ENCODE measurements at places on chromosomes 7 and 10.

GRCh38 chr7:19181634-19182033 lies 36.4 kb upstream of the FERD3L start:
- no peak for DNase-seq

- DNase-seq = no peak
These were observed 206.7 kb downstream of the ADAM12 start for GRCh38 chr10:126181626-126182025.

GRCh38 chr10:114233482-114233881 lies 5.6 kb upstream of the VWA2 start:
- DNase-seq = no peak

DNA sequence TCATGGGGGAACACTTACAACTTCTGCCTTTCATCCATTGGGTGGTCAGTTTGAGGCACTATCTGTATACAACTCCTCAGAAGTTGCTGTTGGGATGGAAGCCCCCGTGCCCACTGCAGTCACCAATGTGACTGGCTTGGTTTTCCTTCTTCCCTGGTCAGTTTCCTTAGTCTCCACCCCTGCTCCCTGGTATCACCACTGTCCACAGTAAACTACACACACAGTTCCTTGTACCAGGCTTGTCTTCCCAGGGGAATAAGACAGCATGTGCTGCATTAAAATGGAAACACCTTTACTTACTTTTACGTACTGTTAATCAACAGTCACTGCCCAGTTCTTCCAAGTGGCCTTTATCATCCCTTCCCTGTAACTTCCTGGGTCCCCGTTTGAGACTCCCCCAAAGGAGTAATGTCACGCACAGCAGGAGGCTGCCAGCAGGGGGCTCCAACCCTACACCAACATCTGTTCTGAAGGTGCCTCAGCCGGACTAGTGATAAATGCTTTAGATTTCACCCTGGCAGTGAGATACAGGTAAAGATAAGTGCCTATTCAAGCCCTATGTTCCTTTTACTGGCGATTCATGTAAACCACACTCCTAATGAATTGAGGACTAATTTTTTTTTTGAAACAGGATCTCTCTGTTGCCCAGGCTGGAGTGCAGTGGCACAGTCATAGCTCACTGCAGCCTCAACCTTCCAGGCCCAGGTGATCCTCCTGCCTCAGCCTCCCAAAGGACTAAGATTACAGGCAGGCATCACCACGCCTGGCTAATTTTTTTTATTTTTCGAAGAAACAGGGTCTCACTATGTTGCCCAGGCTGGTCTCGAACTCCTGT lies 45.3 kb upstream of the PIK3AP1 start:
- peak; percentile 73 for DNase-seq

- DNase-seq = no peak
These were observed 80.5 kb downstream of the MET start for GRCh38 chr7:116752305-116753074.

DNA sequence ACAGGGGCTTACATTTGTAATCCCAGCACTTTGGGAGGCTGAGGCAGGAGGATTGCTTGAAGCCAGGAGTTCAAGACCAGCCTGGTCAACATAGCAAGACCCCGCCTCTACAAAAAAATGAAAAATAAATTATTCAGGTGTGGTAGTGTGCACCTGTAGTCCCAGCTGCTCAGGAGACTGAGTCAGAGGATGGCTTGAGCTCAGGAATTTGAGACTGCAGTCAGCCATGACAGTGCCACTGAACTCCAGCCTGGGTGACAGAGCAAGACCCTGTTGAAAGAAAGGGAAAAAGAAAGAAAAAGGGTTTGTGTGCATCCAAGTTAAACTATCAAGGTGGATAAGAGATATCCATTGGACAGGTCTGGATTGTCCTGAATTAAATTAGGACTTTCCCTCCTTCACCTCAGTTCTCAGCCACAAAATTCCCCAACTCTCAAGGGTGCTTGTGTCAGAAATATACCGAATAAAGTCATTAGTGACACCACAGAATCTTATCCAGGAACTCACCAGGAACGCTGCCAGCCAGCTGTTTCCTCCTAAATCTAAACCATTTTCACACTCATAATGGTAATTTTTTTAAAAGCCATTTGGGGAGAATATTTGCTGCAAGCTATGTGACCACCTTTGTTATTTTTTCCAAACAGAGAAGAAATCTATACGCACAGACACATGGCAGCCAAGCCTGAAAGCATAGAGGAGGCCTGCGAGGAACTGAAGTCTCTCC lies 12.0 kb downstream of the AFAP1L2 start:
- no peak for DNase-seq

- no peak for DNase-seq
These were observed 536.5 kb downstream of the TNS3 start for GRCh38 chr7:47045207-47046051.

DNA sequence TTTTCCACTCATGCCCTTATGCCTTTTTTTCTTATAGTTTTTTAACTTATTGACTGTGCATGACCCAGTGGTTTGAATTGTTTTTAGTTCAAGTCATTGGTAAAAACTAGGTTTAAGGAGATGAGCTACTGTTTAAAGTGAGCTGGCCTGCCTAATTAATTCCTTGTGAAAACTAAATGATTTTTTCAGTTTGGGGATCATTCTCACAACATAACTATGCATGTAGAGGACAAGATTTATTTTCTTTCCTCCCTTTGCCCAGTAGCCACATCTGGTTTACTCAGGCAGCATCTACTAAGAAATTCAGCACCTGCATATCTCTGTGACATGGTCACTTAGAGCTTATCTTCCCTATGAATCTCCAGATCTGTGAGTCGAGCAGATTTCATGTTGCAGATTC lies 1.7 kb downstream of the ADO start:
- no peak for DNase-seq

- DNase-seq = no peak
These were observed 20.2 kb downstream of the GNAI1 start for GRCh38 chr7:80154656-80155333.

DNA sequence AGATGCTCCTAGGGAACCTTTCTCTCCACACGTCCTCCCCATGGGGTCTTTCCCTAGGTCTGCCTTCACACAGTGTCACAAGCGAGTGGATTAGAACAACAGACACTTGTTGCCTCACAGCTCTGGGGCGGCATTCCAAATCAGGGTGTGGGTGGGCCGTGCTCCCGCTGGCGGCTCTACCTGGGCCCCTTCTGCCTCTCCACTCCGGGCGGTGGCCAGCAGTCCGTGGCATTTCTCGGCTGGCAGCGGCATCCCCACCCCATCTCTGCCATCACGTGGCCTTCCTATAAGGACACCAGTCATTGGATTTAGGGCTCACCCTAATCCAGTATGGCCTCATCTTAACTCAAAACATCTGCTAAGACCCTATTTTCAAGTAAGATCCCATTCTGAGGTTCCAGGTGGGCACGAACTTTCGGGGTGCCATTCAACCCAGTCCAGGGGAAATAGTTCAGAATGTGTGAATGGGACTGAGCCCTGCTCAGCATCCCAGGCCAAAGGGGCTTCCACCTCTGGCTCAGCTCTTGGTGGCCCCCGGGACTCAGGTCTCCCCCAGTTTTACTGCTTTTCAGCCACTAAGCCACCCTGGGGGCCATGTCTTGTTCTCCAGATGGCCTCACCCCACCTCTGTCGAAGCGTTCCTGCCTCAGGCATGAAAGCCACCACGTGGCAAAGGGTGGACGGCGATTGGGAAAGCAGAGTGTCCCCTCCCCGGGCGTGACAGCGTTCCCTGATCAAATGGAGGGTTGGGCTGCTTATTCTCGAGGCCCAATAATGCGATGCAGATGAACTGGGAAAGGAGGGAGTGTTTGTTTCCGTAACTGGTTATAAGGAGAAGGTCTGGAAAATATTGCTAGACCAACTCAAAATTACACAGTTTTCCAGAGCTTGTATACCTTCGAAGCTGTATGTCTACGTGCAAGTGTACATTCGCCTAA lies 350.0 kb downstream of the GLRX3 start:
- DNase-seq = no peak

DNA sequence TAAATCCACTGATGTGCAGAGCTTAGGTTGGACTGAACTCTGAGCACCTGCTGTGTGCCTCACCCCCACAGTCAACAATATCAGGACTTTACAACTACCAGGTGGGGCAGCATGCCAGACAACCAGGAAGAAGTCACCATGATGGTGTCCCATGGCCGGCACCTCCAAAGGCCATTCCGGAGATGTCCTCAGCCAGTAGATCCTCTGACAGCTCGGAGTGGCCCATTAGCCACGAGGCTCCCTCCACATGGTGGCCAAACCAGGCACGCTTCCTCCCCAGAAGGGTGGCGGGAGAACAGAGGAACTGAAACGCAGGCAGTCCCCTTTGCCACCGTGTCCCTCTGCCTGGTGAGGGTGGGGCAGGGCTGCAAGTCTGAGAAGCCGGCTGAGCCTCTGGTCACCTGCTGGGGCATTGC lies 390.0 kb downstream of the TNS3 start:
- no peak for DNase-seq

DNA sequence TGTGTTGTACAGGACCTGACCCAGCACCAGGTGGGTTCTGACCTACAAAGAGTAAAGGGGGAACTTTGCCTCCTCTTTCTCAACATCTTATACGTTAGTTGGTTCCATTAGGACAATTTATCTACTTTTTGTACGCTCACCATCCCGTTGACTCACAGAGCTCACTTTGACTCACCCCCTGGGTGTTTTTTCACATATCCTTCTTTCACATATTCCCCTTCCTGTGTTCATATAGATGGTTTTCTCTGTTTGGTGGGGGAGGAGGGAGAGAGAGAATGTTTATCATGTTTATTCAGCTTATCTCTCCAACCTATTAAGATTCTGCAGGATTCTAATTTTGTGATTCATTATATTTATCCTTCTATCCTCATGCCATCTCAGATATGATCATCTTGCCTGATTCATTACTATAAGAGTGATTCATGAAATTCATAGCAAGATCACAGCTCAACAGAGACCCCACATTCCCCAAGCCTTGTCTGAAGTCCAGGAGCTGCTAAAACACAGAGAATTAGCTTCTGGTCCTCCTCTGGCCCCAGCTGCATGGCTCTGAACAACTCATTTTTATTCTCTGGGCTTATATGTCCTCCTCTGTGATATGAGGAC lies 37.2 kb downstream of the PRSS2 start:
- no peak for DNase-seq

- no peak for DNase-seq
These were observed 55.7 kb upstream of the JCAD start for GRCh38 chr10:30114881-30115625.

DNA sequence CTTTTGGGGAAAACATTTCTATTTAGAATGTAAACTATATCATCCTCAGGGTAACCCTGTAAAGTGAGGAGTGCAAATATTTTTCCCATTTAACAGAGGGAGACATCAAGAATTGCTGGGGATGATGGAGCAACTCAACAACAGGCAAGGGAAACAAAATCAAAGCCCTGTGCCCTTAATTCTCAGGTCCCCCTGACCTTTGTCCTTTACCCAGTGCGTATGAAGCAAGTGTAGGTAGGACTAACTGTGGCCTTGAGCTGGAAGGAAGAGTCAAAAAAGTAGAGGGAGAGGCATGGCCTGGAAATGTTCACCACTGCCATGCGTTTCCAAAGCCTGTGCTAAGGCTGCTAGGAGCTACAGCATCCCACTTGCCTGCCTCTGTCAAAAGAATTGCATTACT lies 896.9 kb downstream of the LRMDA start:
- DNase-seq = no peak

DNA sequence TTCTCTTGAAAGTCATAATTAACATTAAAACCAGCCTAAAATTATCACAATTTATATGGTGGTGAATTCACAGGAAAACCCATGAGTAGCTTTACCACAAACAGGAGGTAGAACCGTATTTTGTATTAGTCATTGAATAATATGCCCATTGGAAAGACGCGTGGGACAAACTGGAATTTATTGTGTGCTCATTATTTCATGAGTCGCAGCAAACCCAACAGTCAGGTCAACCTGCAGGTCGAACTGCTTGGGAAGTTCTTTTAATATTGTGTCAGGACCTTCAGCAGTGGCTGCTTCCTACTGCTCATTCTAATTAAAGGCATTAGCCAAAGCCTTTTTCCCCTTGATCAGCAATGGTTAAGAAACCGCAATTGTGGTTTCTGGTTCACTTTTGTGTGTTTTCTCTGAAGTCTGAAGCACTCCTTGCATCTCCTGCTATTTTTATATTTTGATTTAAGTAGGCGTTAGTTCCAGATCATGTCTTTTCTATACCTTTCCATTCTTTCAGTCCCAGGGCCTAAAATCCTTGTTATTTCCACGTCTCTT lies 100.1 kb downstream of the RAB11FIP2 start:
- no peak for DNase-seq

DNA sequence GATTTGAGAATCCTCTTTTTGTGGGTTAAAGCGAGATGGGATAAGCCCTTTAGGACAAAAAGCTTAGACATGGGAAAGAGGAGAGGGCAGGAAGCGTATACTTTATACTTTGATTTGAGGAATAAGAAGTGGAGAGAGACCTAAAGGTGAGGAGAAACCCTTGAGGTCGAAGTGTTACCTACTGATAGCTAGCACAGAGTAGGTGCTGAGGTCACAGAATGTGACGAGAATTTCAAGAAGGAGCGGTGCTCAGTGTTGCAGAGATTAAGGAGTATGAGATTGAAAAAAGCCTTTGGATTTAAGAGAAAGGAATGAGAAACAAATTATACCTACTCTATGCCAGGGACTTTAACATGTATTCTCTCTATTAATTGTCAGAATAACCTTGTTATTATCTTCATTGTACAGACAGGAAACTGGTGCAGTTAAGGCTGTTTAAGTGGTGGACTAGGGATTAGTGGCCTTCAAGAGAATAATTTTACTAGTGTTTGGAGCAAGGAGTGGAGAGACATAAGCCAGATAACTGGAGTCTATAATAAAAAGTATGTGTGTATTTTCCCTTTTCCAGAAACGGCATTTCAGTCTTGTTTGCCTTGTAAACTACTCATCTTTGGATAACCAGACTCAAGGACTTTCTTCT lies 8.8 kb downstream of the CAPZA2 start:
- no peak for DNase-seq

DNA sequence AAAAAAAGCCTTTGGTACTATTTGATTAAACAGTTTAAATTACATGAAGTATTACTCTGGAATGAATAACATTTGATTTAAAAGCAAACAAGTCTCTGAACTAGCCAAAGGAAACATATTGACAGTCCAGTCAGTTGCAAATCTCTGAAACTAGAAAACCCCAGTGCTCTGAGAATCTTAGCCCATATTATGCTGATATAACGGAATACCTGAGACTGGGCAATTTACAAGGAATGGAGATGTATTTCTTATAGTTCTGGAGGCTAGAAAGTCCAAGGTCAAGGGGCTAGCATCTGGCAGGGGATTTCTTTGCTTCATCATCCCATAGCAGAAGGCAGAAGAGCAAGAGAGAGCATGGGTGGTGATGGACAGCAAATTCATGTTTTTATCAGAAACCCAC lies 21.7 kb upstream of the FKBP9 start:
- no peak for DNase-seq

GRCh38 chr10:58174831-58175230 lies 92.9 kb downstream of the IPMK start:
- DNase-seq = no peak

GRCh38 chr7:78607099-78607498 lies 808.5 kb downstream of the PHTF2 start:
- no peak for DNase-seq

GRCh38 chr7:79965946-79966345 lies 168.7 kb upstream of the GNAI1 start:
- DNase-seq = no peak

Data from stimulated activated CD8-positive, alpha-beta memory T cell treated with anti-CD3 and anti-CD28 coated beads, Interleukin-7, amount 100 ng/mL, for 1 hour (primary cell).